ENCODE measurements at places on chromosomes 4 and X.

DNA sequence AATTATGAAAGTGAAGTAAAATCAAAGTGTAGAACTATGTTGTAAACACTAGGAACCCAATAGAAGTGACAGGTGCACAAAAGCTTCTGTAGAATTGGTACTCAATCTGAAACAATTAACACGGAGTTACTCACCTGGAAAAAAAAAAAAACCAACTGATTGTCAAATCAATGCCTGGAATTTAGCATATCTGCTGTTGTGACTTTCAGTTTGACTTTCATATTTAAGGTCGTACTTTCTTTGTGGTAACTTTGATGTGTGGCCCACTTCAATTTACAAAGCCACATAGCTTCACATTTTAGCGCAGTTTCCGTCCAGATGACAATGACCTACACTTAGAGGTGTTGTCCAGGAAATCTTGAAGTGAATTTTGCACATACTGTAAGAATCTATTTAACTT lies 1124.9 kb downstream of the STIM2 start:
- DNase-seq, result no peak

DNA sequence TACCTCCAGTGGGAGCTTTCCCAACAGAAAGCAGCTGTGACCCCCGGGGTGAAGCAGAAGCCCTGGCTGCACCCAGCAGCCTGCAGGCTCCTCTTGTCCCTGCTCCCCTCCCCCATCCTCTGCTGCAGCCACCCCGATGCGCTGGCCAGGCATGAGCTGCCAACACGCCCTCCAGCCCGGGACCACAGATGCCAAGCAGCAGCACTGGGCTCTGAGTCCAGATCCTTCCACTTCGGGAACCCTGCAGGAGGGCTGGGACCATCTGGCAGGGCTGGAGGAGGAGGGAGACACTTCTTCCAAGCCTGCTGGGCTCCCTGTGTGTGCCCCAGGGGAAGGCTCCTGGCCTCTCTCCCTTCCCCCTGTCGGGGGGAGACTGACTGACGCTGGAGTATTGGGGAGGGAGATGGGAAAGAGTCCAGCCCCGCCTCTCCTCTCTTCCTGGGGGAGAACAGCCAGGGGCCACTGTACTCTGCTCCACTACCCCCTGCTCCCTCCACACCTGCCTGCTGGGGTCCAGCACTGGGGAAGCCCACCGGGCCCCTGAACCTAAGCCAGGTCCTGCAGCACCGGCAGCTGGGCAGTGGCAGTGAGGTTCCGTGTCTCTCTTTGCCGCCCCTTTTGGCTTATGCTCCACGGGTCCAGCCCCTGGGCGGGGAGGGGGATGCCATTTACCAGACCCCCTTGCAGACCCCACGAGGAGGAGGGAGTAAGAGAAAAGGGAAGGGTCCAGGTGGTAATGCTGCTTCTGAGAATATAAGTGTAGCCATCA lies 55.7 kb downstream of the PPP2R2C start:
- no peak for DNase-seq

- no peak for DNase-seq
Measured at GRCh38 chrX:132171881-132172280, 44.1 kb upstream of the FRMD7 start.

- no peak for DNase-seq
Measured at GRCh38 chrX:97756879-97757278, 873.2 kb downstream of the RPA4 start.
